ENCODE measurements at places on chromosomes 7 and 10.

DNA sequence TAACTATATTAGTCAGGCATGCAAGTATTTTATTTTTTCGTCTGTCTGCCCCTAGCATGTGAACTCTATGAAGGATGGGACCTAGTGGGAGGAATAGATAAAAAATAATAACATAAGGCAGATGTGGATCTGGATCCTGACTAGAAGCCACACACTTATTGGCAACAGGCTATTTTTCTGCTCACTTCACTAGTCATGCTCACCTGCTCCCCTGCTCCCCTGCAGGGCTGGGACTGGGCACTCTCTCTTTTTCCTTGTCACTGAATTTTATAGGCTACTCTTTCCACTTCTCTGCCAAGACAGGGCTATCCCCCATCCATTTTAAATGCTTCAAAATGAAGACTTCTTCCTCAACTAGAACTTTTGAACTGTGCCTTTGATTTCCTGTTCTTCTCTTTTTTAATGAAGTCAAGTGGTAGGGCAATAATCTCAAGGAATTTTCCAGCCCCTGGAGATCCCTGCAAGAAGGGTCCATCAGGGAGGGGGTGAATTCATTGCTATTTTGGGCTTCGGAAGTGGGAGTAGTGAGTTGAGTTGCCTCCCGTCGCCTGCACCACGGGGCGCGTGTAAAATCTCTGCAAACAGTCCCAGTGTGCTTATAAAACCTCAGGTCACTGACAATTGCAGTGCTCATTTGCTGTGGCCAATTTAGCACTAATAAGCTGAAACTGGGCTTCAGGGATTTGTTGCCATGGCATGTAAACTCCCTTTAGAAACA lies 156.7 kb upstream of the NPVF start:
- DNase-seq: no peak

DNA sequence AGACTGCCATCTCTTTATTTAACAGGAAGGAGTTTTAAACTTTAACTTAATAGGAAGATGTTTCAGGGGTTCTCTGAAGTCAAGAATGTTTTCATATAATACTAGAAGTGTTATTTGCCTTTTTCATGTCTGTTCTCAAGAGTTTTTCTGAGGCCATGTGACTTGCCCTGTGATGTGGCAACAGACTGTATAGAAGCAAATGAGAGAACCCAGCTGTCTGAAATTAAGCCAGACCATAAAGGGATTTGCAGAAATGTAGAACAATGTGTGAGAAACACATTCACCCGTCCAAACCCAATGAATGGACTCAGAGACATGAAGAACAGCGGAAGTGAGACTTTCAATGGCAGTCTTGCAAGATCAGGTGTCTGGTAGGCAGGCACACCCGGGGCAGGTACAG lies 23.8 kb downstream of the MAPK8 start:
- DNase-seq: no peak

DNA sequence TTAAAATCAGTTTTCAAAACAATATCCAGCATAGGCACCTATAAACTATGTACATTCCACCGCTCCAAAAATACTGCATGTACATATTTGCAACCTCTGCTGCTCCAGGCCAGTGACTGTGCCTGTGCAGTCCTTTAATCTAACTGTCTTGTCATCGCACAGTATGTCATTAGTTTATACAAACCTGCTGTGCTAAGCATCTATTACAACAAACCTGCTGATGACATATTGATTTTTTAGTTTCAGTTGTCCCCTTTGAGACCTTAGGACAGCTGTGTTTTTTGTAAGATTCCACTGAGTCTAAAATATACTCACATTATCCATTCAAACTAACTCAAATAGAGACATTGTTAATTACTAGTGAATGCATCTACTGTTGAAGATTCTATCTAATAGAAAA lies 33.1 kb downstream of the SEMA3C start:
- no peak for DNase-seq

DNA sequence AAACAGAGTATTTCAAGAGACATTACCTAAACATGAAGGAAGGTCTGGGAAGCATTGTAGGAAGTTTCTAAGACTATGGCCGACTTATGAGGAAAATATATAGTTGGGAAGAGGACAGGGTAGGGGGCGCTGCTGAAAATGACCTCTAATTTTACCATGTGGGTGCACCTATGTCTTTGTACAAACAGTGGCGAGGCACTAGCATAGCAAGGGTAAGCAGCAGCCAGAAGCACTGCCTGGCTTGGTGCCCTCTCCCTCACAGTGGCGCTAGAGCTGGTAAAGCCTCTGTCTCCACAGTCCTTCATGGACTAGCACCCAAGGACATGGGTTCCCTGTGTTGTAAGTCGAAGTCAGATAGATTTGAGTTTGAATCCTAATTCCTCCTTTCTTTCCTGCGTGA lies 461.2 kb downstream of the INHBA start:
- no peak for DNase-seq

GRCh38 chr10:124429576-124429975 lies 10.9 kb upstream of the OAT start:
- no peak for DNase-seq

- DNase-seq: no peak
Observed at GRCh38 chr7:106068986-106069385, 43.1 kb downstream of the SYPL1 start.

- no peak for DNase-seq
Observed at GRCh38 chr10:133190225-133190624, 30.2 kb downstream of the KNDC1 start.

- DNase-seq: no peak
Observed at GRCh38 chr7:17355050-17355449, 56.6 kb downstream of the AHR start.

DNA sequence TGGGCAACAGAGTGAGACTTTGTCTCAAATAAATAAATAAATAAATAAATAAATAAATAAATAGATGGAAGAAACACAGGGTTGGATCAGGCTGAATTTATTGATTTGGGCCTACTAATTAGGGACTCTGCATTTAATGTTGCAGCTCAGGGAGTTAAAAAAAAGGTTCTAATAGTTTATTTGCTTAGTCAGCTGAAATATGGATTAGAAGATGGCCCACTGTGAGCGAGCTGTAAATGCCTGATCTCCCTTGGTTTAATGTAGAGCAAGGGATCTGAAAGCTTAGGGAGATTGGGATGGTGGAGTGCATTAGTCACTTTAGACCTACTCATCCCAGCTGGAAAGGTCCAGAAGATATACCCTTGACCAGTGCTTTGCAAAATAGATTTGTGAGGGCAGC lies 25.1 kb upstream of the PDIA4 start:
- no peak for DNase-seq

- DNase-seq: no peak
Observed at GRCh38 chr7:143375298-143376034, 5.7 kb upstream of the ZYX start.

GRCh38 chr10:133104068-133104962 lies 16.6 kb downstream of the ADGRA1 start:
- DNase-seq: no peak

GRCh38 chr7:158957921-158958491 lies 101.6 kb downstream of the DYNC2I1 start:
- DNase-seq: peak; percentile 63

GRCh38 chr10:83580373-83581012 lies 558.8 kb upstream of the GHITM start:
- no peak for DNase-seq

DNA sequence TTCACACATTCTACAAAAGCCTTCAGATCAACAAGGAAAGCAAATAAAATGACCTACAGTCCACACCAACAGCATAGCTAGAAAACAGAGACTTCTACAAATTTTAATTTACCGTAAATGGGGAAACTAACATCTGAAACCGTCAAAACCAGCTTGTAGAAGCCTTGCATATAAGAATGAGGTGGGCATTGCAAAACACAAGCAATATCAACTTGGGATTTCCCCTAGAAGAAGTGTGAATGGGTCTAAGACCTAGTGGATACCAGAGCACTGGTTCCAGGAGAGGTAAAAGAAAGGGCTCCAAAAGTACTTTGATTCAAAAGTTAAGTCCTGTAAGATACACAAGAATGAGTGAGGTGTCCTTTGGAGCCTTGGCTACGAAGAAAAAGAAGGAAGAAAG lies 18.7 kb downstream of the RTKN2 start:
- DNase-seq: no peak

- no peak for DNase-seq
Observed at GRCh38 chr10:4568731-4569130, 257.3 kb upstream of the AKR1E2 start.

- DNase-seq: no peak
Observed at GRCh38 chr10:91575044-91575610, 57.7 kb downstream of the PPP1R3C start.

DNA sequence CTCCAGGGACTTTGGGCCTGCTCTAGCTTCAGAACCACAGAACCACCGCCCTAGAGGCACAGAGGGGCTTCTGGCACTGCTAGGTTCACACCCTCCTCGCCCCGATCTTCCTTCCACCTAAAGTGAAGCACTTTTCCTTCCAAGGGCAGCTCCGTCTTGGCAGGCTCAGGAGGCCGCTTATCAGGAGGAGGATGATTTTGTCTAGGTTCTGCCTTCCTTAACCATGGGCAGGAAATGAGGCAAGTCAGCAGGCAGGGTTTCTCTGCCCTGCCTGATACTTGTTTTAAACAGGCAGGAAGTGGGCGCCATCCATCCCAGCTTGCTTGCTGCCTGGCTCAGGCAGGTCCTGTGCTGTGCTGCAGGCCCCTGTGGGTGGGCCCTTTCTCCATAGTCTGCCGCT lies 8.3 kb upstream of the ATP6V0E2 start:
- no peak for DNase-seq

DNA sequence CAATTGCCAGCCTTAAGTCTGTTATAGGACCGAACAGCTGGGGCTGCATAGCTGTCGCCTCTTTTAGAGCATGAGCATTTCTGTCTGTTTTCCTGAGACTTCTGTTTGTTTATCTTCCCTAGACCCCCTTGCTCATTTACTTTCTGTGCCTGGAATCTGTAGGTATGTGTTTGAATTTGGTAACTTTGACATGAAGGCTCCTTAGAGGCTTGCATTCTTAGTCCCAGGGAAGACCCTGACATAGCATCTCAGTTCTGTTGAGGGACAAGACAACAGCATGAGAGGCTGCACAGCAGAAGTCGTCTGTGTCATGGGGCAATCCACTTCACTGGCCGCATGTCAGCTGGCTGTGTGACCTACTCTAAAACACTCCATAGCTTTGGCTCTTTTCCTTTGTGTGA lies 58.7 kb downstream of the KLHDC10 start:
- no peak for DNase-seq

DNA sequence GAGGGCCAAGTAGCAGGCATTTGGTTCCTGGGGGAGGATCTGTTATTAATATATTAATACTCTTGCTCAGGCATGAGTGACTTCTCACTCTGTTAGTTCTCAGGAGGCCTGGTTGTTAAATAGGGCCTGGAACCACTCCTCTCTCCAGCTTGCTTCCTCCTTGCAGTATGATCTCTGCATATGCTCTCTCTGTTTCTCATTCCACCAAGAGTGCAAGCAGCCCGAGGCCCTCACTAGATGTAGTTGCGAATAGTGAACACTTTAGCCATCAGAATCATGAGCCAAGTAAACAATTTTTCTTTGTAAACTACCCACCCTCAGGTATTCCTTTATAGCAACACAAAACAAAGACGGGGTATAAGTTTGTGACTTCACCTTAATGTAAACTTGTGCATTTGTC lies 784.3 kb downstream of the DNAJB9 start:
- DNase-seq: no peak

DNA sequence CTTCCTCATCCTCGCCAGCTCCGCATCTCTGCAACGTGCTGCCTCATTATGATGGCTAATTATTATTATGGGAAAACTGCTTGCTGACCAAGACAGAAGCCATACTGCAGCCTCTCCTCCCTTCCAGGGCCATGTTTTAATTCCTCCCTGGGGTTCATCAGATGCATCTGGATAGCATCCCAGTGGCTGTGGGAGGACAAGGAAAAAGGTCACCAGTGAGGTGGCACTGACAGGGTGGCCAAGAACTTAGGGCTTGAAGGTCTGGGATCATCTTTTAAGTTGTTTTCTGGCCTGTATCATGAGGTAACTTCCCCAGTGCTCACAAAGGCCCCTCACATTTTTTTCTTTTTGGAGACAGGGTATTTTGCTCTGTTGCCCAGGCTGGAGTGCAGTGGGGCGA lies 39.6 kb downstream of the KCNH2 start:
- no peak for DNase-seq

Measured in left forelimb (tissue), 1 donor.